GM10248 (cell line): ENCODE measurements at places on chromosomes 2 and 18.

- DNase-seq: no peak
Observed at GRCh38 chr2:217935901-217936684, 66.7 kb downstream of the TNS1 start.

GRCh38 chr2:220228310-220229006 lies 601.0 kb downstream of the SLC4A3 start:
- DNase-seq: no peak

- DNase-seq: no peak
Observed at GRCh38 chr2:9824956-9825720, 18.1 kb upstream of the TAF1B start.

DNA sequence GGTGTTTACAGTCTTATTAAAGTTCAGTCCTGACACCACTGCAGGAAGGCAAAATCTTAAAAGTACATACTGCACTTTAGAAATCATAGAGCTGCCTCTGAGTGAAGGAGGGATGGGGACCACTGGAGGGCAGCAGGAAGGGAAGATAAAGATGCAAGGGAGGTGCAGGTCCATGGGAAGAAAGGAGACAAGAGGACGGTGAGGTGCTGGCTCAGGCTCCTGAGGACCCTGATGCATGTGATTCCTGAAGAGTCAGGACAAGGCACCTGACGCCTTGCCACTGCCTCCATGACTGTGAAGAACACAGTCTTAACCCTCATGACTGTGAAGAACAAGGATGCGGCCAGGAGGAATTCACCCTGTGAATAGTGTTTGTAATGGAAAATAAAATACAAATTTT lies 116.2 kb upstream of the NPAS2 start:
- no peak for DNase-seq

- no peak for DNase-seq
Observed at GRCh38 chr2:85889627-85890281, 964 bp upstream of the ST3GAL5 start.

GRCh38 chr2:19806131-19806530 lies 95.7 kb downstream of the TTC32 start:
- no peak for DNase-seq

DNA sequence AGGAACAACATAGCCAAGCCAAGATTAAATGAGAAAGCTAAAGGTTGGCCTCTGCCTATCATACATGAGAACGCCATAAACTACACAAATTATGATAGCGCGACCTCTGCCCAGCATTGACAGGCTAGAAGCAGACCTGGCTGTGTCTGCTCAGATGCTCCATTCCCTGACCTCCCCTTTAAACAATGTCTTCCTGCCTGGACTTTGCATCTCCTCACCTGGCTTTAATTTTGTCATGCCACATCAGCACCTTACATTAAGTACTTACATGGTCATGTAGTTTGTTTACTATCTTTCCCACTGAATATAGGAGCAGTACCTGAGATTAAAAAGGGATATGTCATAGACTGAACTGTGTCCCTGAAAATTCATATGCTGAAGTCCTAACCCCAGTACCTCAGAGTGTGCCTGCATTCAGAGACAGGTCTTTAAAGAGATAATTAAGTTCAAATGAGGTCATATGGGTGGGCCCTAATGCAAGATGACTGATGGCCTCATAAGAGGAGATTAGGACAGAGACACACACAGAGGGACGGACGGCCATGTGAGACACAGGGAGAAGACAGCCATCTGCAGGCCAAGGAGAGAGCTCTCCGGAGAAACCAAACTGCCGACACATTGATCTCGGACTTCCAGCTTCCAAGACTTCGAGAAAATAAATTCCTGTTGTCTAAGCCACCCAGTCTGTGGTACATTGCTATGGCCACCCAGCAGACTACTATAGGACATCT lies 103.7 kb downstream of the BIN1 start:
- no peak for DNase-seq

DNA sequence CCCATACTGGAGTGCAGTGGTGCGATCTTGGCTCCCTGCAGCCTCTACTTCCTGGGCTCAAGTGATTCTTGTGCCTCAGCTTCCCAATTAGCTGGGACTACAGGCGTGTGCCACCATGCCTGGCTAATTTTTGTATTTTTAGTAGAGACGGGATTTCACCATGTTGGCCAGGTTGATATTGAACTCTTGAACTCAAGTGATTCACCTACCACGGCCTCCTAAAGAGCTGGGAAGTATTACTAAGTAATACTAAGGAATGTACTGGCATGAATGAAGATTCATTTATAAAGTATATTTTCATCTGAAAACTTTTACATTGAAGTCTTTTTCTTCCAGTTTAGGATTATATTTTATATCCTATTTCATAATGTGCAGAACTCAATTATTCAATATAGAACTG lies 38.1 kb downstream of the NUP35 start:
- no peak for DNase-seq

- no peak for DNase-seq
Observed at GRCh38 chr2:33535421-33535820, 59.0 kb downstream of the RASGRP3 start.

DNA sequence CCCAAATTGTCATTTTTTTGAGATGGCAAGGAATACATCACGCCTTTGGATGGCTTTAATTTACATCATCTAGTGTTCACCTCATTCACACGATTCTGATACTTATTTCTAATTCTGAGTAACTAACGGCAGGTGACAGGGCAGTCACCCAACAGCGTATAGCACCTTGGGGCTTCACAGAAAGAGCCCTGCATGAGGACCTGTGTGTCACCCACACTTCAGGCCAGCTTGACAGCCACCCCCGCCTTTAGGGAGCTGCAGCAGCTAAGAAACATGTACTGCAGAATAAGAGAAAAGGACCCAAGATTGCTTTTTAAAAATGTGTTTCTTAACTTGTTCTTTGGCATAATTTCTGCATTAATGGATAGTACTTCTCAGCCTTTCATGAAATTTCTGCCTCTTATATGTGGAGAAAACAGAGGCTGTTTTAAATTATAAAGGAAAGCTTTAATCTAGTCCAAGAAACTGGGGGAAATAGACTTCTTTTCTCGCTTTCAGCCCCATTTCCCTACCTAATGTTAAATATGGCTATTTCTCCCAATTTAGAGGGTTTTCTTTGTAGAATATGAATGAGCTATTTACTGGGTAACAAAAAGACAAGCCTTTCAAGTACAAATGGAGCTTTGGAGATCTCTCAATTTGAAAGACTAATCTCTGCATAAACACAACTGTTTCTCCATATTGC lies 245.1 kb downstream of the LDLRAD4 start:
- DNase-seq: no peak

DNA sequence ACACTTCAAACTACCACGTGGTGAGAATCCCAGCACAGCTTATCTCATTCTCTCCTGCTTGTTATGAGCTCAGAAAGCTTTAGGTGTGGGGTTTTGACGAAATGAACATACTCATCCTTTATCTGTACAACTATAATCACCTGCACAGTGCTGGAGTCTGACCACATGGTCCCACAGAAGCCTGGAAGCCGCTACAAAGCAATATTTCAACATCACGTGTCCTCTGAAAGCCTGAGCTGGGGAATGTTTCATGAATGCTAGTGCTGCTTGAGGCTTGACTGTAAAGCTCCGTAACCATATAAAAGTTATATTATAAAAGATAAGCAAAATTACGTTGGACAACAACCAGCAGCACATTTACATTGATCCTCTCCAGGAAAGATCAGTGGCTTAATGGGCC lies 43.9 kb downstream of the PIEZO2 start:
- DNase-seq: no peak

DNA sequence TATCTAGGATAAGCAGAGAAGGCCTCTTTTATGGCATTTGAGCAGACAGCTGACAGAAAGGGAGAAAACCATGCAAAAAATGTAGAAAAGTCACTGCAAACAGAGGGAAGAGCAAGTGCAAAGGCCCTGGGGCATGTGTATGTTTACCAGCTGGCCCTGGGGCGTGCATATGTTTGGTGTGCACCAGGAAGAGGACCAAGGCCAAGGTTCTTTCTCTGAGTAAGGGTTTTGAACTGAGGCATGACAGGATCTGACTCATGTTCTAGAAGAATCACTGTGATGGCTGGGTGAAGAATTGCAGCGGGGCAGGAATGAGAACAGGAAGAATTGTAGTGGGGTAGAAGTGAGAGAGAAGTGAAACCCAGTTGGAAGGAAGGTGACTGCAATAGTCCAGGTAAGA lies 69.6 kb downstream of the STEAP3 start:
- no peak for DNase-seq

DNA sequence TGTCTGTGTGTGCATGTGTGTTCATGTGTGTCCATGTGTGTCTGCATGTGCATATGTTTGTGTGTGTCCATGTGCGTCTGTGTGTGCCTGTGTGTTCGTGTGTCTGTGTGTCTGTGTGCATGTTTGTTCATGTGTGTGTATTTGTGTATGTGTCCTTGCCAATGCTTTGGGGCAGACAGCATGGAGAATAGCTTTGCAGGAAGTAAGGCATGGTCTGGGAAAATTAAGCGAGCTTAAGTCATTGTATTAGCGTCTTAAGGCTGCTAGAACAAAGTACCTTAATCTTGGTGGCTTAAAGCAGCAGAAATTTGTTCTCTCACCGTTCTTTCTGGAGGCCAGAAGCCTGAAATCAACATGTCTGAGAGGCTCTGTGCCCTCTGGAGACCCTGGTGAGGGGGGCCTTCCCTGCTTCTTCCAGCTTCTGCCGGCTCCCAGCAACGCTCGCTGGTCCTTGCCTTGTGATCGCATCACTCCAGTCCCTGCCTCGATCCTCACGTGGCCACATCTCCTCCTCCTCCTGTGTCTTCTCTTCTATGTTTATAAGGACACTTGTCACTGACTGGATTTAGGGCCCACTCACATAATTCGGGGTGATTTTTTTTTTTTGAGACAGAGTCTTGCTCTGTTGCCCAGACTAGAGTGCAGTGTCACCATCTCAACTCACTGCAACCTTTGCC lies 3.8 kb downstream of the NEU2 start:
- no peak for DNase-seq

GRCh38 chr18:12855916-12856315 lies 28.1 kb downstream of the PTPN2 start:
- DNase-seq: no peak

GRCh38 chr2:1538663-1539062 lies 125.4 kb downstream of the TPO start:
- no peak for DNase-seq

GRCh38 chr2:231707625-231707926 lies 749 bp upstream of the PTMA start:
- no peak for DNase-seq

- DNase-seq: peak; percentile 18
Observed at GRCh38 chr2:3491306-3491705, 28.0 kb downstream of the ADI1 start.

GRCh38 chr2:214075456-214075855 lies 335.4 kb upstream of the VWC2L start:
- no peak for DNase-seq

GRCh38 chr18:75958683-75959082 lies 531.2 kb upstream of the SMIM21 start:
- no peak for DNase-seq

GRCh38 chr2:191631754-191632153 lies 46.2 kb upstream of the NABP1 start:
- no peak for DNase-seq

DNA sequence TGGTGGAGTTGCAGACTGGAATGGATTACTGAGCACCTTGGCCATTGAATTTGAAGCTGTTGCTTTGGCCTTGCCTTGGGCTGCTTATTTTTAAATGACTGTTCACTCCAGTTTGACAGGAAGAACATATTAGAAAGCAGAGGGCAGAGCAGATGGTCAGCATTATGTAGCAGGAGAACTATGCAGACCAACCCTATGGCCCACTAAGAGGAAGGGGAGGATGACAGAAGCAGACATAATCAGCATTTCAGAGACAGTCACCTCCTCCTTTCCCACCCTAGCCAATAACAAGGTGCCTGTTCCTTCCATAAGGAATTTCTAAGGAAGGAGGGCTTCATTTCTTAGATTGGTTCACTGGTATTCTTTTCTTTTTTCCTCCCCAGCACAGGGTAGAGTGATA lies 2.4 kb downstream of the CHRNA1 start:
- DNase-seq: no peak

GRCh38 chr2:231133365-231134099 lies 8.7 kb upstream of the HTR2B start:
- DNase-seq: no peak

GRCh38 chr2:233354500-233354924 lies 218 bp downstream of the DGKD start:
- no peak for DNase-seq

DNA sequence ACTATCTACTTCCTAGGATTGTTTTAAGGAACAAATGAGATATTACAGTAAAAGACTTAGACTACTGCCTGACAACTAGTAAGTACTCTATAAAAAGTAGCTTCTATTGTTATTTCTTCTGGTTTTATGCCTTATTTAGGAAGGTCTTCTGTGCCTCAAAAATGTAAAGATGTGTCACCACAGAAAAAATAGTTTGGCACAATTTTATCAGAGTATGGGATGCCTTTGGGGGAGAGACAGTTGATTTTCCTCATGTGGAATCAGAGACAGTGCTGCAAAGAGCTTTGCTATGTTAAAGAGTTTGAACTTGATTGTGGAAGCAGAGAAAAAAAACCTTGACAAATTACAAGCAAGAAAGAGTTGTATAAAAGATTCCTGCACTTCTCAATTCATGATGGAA lies 98.4 kb downstream of the EHBP1 start:
- DNase-seq: no peak

DNA sequence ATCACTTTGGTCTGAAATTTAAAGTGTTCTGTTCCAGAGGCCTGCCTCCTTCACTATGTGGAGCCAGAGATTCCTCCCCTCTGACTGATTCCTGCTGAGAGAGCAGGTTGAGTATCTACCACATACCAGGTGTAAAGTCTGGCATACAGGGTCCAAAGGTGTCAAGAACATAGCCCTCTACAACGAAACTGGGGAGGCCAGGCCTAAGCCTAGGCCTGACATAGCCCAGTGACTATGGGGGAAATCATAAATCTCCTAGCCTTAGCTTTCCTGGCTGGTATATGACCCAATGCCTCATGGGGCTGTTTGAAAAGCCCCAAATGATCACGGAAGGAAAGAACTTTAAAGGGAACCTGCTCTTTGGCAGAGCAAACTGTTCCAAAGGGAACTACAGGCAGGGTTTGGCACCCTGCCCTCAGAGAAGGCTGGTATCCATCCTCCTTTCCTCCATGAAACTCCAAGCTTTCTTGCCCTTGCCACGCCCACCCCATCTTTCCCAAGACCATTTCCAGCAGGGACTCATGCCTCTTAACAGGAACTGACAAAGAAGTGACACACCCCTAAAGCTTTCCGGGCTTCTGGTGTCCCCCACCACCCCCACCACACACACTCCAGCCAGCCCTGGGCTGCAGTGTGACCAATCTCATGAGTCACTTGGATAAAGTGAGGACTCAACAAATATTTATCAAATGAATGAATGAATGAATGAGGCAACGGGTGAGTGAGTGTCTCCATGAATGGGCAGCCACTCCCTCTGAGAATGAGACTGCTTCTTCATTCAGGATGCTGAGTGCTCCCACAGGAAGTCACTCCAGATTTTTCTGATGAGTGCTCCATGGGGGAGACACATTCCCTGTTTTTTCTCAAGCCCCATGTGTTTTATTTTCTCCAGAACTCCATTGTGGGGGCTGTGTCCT lies 114.5 kb upstream of the STPG4 start:
- DNase-seq: no peak
